ENCODE measurements at places on chromosomes 7 and 10.

DNA sequence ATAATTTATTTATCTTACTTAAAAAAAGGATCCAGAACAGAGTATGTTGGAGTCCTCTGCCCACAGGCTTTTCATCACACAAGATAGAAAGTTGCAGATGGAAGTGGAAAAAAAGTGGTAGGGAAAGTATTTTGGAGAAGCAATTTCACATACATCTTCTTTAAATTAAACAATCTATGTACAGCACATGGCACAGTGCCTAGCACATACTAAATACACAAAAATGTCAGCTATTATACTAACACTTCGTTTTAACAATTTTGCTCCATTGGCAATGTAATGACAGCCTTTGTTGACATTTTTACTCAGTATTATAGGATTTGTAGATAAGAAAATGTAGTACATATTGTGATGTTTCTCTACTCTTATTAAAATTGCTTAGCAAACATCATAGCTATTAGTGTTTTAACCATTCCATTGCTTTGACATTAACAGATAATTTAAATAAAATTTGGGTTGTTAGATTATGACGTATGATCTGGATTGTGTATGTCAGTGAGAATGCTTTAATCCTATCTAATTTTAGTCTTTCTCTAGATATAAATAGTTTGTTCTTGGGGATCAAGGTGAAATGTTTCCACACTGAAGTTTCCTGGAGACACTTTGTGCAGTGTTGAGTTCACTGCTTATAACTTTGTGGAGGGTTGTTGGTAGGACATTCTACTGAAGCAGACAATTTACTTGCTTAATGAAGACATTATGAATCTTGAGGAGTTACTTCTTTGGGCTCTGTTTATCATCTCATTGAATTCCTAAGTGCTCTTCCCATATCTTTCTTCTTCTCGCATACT is 202.8 kb upstream of the DKK1 start:
- DNase-seq = no peak

DNA sequence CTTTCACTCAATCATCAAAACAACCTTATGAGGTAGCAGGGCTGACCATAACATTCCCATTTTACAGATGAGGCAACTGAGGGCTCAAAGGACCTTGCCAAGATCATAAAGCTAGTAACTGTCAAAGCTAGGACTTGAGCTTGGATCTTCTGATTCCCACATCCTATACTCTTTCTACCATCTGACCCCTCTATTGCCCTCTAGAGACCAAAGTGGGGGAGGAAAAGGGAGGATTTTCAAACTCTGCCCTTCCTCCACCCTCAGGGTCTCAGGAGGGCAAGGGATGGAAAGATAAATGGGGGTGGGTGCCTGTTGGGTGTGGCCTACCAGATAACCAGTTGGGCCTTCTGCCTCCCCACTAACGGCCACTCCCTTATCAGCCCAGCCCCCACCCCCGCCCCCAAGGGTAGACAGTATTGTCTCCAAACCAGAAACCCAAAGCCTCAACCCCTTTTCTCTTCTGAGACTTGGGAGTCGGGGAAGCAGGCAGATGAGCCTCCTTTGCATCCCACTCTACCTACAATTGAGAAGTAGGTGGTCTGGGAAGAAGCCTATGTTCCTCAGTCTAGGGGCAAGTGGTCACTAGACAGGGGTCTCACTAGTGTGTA is 7.9 kb downstream of the LDB1 start:
- DNase-seq = no peak

DNA sequence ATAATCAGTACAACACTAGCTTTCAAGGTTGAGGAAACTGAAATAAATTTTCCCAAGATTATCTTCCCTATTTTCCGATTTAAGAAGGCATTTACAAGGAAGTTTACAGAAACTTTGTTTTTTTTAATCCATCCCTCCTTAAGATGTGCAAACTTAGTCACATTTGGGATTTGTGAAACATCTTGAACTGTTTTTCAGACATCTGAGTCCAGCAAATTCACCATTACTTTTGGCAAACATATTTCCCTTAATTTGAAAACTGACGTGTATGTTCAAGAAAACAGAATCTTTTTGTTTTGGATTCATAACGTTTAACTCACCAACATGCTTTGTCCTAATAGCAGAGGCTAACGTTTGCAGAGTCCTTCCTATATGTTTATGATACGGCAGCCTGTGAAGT is 19.5 kb downstream of the GLI3 start:
- no peak for DNase-seq

- DNase-seq = no peak
These were observed 10.9 kb downstream of the RBP3 start for GRCh38 chr10:47359101-47359500.

DNA sequence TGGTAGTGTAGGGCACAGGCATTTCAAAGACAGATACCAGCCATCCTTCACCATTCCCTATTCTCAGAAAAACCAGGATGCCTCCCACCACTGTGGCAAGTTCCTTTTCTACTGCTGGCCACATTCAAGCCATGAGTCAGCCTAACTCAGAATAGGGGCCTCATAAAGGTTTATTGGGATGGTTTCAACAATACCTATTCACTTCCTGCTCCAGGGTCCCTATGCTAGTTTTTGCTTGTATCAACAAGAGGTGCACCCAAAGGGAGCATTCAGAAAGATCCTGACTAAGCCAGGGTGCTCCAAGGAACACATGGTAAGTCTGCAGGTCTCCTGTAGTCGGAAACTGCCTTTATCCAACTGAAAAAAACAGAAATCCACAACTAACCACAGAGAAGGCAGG is 76.9 kb upstream of the EGR2 start:
- no peak for DNase-seq

DNA sequence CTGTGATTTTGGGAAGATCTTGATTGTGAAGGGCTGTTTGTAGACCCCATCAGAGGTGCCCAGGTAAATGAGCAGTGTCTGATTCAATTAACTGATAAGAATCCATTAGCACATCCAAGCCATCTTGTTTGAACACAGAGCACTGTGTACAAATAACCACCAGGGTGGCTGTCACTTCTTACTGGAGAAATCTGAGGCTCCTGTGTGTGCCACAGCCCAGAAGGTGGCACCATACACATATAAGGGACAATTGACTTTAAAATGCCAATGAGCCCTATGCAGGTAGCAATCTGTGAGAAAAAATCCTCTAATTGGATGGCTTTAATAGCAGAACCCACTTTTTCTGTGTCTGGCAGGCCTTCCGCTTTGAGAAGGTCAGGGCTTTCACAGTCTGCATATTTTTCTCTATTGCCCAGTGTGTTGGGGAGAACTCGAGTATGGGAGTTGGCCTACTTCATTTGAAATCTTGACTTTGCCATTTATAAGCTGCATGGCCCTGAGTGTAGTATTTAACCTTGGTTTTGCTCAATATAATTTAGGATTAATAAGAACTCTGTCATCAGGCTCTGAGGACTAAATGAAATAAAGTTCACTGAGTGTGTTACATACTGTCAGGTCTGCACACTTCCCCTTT is 517.4 kb downstream of the CCSER2 start:
- no peak for DNase-seq

DNA sequence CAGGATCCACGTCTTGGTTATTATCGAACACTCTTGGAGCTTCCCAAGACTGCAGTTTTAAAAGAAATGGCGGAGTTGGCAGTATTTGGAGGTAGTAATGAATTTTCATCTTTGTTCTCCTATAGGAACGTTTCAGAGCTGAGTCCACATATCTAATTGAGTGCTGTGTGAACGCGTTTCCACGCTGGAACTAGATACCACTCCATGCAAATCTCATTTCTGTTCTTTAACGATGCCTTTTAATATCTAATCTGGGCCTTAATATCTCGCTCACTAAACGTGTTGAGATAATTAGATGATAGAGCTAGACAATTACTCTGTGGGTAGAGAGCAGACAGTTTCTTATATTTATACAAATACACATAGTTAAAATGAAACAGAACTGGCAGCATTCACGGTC is 523.6 kb downstream of the DNAJB6 start:
- DNase-seq = no peak

DNA sequence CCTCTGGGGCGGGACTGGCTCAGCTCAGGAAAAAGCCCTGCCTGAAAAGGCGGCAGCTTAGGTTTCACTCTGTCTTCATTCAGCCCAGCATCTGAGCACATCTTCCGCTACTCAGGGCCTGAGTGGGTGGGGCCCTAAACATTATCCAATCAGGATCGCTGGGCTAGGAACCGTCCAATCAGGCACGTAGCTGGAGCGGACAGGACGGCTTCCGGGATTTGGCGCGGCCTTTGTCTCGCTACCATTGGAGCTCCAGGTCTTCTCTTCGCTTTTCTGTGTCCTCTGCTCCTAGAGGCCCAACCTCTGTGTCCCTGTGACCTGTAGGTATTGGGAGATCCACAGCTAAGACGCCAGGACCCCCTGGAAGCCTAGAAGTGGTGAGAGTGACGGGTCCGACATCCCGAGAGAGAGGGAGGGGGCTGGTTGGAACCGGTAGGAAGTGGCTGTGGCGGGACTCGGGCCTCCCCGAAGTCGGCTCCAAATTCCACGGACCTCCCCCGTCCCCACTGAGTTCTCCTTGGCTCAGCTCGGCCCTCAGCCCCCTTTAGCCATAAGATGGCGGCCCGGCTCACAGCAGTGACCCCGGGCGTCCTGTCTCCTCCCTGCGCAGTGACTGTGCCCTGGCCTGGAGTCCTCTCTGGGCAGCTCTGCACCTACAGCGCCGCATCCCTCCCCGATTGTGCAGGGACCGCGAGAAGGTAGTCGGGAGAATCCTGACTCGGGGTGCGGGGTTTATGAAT is 99.1 kb downstream of the ZNF680 start:
- DNase-seq = no peak

DNA sequence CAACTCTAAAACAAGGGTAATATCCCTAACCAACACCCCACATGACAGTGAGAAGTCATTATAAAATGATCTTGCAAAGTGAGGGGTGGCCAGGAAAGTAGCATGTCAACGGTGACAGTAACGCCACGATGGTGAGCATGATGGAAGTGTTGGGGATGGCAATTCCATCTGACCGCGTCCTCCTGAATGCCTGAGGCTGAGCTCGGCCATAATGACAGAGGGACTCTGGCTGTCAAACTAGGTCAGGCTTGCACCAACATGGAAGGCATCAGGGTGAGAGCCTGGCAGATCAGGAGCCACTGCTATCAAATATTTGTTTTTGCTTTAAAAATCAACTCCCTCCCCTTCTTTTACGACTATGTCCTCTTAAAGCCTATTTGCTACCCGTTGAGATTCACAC is 55.7 kb upstream of the EFCAB10 start:
- no peak for DNase-seq

- no peak for DNase-seq
These were observed 203.7 kb downstream of the CYP26A1 start for GRCh38 chr10:93277360-93277759.

DNA sequence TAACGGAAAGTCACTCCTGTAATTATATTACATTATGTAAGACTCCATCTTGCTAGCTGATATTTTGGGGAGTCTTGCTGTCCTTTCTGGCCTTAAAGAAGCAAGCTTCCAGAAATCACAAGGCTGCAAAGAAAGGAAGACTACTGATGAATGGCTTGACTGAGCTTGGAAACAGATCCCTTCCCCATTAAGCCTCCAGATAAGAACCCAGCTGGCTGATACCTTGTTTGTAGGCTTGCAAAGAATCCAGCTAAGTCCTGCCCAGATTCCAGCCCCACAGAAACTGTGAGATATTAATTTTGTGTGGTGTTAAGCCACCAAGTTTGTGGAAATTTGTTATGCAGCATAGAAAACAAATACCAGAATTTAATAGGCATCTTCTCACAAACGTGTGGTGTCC is 49.9 kb upstream of the TMEM106B start:
- DNase-seq = no peak

DNA sequence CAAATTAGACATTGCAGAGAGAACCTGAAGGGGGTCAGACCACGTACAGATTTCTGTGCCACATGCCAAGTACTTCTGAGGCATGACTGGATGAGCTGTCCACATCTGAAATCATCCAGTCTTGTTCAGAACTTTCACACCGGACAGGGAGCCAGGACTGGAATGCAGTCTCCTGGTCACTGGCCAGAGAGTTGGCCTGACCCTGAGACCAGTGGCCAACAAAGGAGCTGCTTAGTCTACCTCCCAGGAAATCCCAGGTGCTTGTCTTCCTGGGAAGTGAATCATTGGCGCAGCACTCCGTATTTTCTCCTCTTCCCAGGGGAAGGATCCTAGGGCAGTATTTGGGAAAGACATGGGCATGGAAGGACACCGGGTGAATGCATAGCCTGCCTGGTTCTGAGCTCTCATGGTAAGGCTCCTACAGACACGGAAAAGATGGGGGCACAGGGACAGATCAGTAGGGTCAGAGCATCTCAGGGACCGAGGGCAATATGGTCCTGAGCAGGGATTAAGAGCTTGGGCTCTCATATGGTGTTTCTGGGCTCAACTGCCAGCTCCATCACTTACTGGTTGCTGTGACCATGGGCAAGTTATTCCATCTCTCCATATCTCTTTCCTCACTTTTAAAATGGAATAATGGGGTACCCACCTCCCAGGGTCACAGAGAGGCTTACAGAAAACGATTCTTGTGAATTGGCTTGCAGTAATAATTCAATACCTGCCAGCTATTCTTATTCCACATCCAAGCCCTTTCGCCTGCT is 1.3 kb upstream of the SCD start:
- no peak for DNase-seq

DNA sequence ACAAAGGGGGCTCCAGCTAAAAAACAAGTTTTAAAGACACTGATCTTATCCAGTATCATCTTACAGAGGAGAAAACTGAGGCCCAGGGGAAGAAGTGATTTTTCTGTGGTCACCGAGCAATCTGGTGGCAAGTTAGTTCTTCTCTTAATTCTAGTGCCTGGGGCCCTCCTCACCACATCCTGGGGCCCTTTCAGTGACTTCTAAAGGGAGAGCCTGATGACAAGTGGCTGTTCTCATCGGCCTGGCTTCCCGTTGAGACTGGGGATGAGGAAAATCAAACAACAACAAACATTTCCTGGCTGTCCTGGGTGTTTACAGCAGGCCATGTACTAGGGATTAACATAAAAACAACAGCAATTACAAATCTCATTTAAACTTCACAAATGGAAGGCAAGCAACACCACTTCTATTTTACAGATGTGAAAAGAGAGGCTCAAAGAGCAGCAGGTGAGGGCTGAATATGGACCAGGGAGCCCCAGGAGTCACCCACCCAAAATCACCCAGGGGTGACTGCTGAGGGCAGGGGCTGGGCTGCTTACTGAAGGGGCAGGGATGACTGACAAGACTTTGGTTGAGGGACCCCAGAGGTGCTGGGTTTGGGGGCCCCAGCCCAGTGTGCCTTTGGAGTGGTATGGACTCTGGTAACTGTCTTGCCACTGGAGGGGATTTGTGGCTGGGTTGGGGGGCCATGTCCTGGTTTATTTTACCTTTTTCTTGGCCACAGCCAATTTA is 24.7 kb upstream of the MTPAP start:
- DNase-seq = no peak

DNA sequence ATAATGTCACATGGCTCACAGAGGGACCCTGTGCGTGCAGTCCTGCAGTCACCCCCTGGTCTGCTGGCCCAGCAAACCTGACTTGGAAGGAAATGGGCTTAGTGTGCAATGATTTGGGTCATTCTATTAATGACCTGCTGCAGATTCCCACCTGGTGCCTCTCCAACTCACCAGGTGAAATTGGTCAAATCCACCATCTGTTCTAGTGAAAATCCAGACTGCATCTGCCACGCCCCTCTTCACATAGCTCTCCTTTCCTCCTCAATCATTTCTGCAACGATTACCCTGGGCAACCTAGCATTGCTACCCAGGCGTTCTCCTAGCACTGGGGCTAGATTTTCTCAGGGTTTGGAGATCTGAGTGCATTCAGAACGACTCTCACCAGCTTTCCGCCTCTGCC is 29.4 kb downstream of the SRRM3 start:
- no peak for DNase-seq

GRCh38 chr10:28367929-28368484 is 65.1 kb upstream of the MPP7 start:
- peak; percentile 14 for DNase-seq

GRCh38 chr7:22008683-22009082 is 63.0 kb upstream of the CDCA7L start:
- DNase-seq = no peak

All from RWPE1 (cell line).